ENCODE measurements at places on chromosomes 5 and 9. TPM values are rescaled to one million over a fixed set of nuclear protein-coding genes. Genes with fewer than 3 reads are reported as not detected.

DNA sequence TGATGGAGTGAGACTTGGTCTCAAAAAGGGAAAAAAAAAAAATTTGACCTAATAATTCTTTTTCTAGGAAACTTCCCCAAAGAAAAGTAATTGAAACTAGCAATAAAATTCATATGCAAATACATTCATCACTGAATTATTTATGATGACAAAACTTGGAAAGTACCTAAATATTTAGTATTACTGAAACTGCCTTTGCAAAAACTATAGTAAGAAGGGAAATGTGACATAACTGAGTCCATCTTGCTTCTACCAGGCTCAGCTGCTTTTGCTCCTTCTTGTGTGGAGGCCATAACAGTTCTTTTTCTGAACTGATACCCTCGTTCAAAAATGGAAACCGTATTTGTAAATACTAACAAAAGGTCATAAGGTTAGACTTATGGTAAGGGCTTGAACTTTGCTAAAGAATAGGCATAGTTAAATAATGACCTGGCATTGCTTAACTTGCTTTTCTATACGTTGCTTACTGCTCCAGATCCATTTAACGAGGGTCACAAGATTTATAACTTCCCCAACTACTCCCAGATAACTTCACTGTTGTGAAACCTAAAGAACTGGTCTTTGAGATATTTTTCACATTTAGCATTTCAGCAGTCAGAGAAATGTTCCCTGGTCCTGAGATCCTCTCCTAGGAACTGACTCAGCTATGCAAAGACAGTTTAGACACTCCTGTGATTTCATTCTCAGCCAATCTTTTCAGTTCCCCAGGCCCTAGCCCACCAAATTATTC lies 68.4 kb downstream of the CFAP95 start:
- no peak for DNase-seq

GRCh38 chr5:36870399-36871040 lies 6.0 kb upstream of the NIPBL start:
- DNase-seq: no peak

The ADGRV1 gene
- total RNA-seq: 0.83 TPM

DNA sequence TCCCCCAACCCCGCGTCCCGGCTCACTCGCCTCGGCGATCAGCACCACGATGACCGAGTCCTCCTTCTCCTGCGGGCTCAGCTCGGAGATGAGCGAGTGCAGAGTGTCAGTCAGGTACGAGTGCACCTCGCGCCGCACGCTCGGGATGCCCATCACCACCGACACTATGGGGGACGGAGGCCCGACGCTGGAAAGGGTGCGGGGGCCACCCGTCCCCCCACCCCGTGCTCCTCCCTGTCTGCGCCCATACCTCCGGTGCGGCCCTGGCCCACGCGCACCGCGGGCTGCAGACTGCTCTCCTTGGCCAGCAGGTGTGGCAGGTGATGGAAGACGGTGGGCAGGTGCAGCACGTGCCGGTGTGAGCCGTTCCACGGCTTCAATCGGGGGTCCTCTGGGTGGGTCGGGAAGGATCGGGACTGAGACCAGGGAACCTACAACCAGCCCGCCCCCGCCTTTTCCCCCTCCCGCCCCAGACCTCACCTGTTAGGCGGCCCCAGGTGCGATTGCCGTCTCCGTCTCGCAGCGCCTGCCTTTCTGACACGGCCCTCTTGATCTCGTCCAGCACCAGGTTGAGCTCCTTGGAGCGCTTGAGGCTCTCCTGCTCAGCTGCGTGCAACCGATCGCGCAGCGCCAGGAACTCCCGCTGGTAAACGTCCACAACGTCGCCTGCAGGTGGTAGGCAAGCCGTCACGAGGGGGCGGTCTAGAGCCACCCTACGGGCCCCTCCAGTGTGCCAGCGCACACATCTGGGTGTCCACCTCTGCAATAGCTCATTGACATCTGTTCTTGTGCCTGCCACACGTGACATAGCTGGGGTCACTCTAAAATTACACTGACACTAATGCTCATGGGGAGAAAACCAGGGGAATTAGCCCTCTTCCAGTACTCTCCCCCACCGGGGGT lies 5.1 kb downstream of the MGAT4B start:
- DNase-seq: peak; percentile 81

The TSC1 gene
- total RNA-seq: 20.8 TPM

The GRIN1 gene
- not detected for total RNA-seq
